ENCODE measurements at places on chromosomes 6 and 20.

DNA sequence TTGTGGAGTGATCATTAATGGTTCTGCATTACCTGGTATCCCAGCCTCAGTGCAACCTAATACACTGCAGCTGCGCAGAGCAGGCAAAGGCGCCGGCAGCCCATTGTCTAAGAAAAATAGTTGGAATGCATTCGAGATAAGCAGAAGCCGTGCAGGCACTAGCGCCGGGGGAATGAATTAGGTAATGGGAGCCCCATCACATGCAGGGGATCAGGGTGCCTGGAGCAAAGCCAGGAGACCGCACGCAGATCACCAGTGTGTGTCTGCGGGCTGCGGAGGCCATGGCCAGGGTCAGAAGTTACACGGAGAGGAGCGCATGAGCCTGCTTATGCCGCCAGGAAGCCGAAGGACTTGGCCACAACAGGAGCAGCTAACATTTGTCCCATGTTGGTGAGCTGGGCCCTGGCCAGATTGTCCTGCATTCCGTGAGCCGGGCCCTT, 156.8 kb downstream of the DLL1 start:
- DNase-seq = no peak

GRCh38 chr6:144346719-144347447, 61.7 kb downstream of the UTRN start:
- DNase-seq = no peak

- no peak for DNase-seq
These were observed 113.4 kb downstream of the MAP3K4 start for GRCh38 chr6:161104966-161105365.

DNA sequence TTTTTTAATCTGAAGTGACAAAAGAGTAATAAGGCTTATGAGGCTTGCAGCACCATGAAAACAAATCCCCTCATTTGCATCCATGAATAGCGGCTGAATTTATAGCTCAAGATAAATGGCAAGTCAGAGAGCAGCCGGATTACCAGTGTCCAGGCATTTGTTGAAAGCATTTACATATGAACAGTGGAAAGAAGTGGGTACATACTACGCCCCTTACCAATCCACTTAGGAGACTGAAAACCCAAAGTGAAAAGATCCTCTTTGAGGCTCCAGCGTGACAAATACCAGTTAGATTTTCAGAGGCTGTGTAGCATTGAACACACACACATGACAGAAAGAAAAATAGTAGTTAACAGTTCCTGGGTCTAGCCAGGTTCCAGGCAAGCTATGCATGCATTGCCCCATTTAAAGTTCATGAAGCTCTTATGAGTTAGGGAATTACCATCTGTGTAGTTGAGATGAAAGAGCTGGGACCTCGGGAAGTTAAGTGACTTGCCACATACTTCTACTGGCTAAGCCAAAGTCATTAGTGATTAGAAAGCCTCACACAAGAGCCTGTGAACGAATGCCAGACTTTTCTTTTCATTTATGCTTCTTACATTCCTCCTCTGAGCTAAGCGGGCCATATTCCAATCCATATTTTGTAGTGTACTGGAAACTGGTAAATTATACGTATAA, 28.3 kb upstream of the NHSL1 start:
- DNase-seq = no peak

- DNase-seq = no peak
These were observed 6.6 kb downstream of the GMPR start for GRCh38 chr6:16244869-16245451.

DNA sequence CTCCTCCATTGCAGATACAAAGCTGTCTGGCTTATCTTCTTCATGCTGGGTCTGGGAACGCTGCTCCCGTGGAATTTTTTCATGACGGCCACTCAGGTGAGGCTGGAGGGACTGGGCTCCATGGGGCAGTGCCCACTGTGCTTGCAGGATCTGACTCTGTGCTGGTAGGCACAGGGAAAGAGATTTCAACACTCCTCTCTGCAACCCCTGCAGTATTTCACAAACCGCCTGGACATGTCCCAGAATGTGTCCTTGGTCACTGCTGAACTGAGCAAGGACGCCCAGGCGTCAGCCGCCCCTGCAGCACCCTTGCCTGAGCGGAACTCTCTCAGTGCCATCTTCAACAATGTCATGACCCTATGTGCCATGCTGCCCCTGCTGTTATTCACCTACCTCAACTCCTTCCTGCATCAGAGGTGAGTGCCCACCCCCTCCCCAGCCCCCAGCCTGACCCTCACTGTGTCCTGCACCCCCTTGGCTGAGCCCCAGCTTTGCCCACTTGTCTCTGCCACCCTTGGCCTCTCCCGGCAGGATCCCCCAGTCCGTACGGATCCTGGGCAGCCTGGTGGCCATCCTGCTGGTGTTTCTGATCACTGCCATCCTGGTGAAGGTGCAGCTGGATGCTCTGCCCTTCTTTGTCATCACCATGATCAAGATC, 6.1 kb downstream of the SLC29A1 start:
- DNase-seq = no peak

All from small intestine (tissue), 16 donors.